ENCODE measurements at places on chromosomes 16 and 17. TPM values are rescaled to one million over a fixed set of nuclear protein-coding genes. Genes with fewer than 3 reads are reported as not detected.

- no peak overlapping the region for H3K4me3 ChIP-seq
- H3K36me3 ChIP-seq = no peaks in the 10 kb centered on the region
- no peaks in the 10 kb centered on the region for H3K27me3 ChIP-seq
- no peaks in the 10 kb centered on the region for H3K4me1 ChIP-seq
These were observed 1.9 kb upstream of the SDR42E1 start for GRCh38 chr16:82013139-82013538.

DNA sequence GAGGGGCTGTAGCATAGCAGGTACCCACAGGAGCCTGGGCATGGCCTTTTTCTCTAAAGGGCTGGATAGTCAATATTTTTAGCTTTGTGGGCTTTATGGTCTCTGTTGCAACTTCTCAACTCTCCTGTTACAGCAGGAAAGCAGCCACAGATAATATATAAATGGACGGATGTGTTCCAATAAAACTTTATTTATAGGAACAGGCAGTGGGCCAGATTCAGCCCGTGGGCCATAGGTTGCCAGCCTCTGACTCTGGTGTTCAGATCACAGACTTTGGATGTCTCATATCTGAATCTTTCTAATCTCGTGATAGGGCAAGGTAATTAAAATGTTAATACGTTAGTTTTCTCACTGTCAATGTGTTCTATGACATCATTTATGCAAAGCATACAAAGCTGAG lies 136.4 kb downstream of the WWOX start:
- H3K36me3 ChIP-seq = no peaks in the 10 kb centered on the region
- H3K27me3 ChIP-seq = no peaks in the 10 kb centered on the region
- no peak overlapping the region for H3K4me3 ChIP-seq
- no peaks in the 10 kb centered on the region for H3K4me1 ChIP-seq
- no peak overlapping the region for H3K27ac ChIP-seq

DNA sequence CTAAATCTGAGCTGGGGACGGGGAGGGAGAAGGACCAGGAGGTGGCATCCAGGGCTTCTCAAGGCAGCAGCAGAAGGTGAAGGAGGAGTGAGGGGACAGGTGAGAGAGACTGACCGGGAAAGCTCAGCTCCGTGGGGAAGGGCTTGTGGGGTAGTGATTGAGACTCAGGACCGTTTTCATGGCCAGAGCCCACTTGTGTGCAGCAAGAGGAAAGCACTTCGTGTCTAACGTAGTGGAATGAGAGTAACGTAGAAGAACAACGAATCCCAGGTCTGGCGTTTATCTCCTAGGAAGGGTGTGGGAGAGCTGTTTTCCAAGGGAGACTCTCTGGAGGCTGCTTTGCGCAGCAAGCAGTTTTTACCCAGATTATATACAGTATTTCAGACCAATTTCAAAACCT lies 1.3 kb upstream of the CDH3 start:
- peak; percentile 46 for DNase-seq
- H3K36me3 ChIP-seq = no peaks in the 10 kb centered on the region
- peak overlapping the region; percentile 91 for H3K4me3 ChIP-seq
- peak overlapping the region; percentile 95 for H3K27ac ChIP-seq

GRCh38 chr16:11060842-11061241 lies 116.5 kb downstream of the CLEC16A start:
- no peak for DNase-seq
- no peaks in the 10 kb centered on the region for H3K27me3 ChIP-seq
- no peak overlapping the region for H3K4me3 ChIP-seq
- H3K36me3 ChIP-seq = no peaks in the 10 kb centered on the region

DNA sequence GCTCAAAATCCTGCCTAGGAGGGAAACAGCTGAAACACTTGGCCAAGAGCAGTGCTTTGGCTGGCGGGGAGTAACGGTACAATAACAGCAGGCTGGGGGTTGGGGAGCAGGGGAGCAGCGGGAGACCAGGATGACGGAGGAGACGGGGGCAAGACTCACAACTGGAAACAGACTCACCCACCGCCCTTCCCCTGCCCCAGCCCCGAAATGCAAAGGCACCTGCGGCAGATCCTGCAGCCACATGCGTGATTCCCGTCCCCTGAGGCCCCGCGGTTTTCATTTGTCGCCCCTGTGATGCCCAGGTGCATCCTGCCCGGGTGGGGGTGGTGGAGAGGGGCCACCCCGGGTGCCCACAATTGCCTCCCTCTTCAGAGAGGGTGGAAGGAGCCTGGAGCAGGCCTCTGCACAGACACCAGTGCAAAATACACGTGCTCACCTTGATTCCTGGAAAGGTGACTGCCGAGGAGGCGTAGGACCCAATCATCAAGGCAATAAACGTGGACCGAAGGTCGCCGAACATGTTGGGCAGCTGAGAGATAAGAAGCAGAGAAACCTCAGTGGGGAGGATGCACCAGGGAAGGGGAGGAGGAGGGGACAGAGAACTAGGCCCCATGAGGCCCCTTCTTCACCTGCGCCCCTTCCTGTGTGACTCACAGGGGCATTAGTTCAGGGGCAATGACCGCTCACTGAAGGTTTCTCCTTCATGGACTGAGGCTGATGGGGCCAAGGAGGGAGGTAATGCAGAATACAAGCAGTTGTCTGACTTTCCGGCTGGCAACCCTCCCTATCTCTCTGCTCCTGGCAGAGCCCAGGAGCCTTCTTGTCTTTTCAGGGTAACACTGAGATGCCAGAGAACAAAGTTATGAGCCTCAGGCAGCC lies 30.4 kb upstream of the PITPNA start:
- H3K4me3 ChIP-seq = no peak overlapping the region
- no peaks in the 10 kb centered on the region for H3K27me3 ChIP-seq
- no peak overlapping the region for H3K27ac ChIP-seq
- no peak for DNase-seq
- H3K4me1 ChIP-seq = peaks cover 13% of the 10 kb centered on the region

- no peak for DNase-seq
- H3K4me3 ChIP-seq = no peak overlapping the region
- no peak overlapping the region for H3K27ac ChIP-seq
- H3K27me3 ChIP-seq = peaks cover 16% of the 10 kb centered on the region
These were observed 1.7 kb downstream of the SLC52A1 start for GRCh38 chr17:5033352-5034015.

GRCh38 chr17:9006175-9006767 lies 15.0 kb upstream of the NTN1 start:
- H3K4me1 ChIP-seq = no peaks in the 10 kb centered on the region
- no peak for DNase-seq
- H3K27ac ChIP-seq = no peak overlapping the region
- H3K27me3 ChIP-seq = peaks cover 100% of the 10 kb centered on the region

The MFAP4 gene
- 14.1 TPM for total RNA-seq

The KRTAP4-1 gene
- not detected for total RNA-seq
